Stimulated activated CD4-positive, alpha-beta T cell treated with anti-CD3 and anti-CD28 coated beads, Interleukin-4, amount 100 ng/mL, for 24 hours (primary cell): ENCODE measurements at places on chromosomes 12 and 14.

DNA sequence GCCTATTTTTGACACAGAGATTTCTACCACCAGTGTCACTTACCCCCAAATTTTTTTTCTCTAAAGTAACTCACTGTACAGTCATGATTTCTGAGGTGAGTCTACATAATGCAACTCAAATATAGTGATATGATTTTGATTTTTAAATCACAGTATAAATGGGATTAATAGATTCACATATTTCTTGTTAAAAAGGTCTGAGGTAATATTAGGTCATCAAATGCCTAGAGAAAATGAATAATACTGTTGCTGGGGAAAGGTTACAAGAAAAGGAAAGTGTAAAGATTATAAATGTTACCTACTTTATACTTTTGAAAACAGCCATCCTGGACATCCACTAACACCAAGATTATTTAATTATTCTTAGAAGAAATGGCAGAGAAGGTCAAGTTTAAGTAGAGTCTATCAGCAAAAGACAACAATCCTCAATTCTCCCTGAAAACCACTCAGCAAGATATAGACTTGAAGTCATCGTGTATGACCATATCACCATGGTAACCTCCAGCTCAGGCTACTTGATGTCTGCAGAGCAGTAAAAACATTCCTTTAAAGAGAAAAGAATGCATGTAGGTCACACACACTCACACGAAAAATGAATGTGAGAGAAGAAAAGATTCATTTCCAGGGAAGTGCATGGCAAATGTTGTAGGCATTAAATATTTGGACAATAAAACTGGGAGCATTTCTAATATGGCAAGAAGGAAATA lies 58.7 kb downstream of the CCDC59 start:
- DNase-seq: no peak

DNA sequence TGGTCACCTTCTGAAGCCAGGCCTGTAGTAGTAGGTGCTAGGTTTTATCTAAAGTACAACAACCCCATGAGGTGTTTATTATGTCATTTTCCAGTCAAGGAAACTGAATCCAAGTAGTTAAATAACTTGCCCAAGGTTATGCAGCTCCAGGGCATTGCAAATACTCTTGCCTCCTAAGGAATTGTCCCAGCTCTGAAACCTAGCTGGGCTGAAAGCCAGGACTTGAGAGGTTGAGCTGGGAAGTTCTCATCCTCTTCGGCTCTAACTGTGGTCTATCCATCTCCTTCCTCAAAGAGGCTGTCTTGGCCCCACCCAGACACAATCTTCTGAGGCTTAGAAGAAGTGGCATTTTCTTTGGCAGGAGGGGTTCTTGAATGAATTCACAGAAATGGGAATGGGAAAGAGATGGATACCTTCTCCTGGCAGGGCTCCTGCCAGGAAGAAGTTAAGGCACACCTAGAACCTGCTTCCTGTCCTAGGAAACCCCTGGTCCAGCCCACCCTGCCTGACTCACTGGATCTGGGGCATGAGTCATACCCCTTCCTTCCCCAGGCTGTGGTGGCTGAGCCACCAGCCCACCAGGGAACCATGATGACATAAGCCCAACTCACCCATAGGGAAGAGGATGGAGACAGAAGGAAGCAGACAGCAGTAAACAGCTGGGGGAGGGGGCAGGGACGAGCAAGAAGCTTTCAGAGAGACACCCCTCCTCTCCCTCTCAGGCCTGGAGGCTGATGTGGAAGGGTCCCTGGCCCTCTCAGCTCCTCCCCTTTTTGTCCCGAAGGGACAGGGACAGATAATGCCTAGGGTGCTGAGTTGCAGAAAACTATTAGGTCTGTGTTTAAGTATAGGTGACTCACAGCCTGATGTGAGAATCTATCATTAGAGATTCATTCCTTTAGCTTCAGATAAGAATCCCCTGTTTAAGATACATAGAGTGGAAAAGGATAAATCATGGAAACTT lies 2.1 kb upstream of the PLEK2 start:
- DNase-seq: peak; percentile 50

DNA sequence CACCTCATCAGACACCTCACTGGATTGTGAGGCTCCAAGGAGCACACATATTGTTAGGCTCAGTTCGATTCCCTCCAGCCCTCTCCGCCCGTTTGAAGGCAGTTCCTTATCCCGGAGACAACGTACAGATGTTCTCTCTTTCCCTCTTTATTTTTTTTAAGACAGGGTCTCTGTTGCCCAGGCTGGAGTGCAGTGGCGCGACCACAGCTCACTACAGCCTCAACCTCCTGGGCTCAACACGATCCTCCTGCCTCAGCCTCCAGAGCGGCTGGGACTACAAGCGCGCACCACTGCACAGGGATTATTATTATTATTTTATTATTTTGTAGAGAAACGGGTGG lies 718 bp upstream of the TROAP start:
- DNase-seq: no peak

DNA sequence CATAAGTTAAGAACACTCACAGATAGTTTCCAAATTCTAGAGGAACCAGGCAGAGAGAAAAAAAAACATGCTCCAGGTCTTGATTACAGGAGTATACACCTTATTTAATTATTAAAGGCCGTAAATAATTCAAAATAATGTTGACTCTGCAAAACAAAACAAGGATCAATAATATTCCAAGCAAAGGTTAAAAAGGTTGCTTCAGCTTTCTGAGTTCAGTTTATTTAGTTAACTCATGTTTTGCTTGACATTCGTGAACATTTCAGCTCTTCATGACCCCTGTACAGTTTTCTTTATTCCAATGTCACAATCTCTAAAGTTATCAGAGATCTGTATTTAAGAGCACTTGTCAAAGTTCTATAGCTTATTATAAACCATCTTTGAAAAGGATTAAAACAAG lies 19.6 kb downstream of the KLRF2 start:
- no peak for DNase-seq

GRCh38 chr12:49777800-49778748 lies 36.7 kb downstream of the TMBIM6 start:
- DNase-seq: peak; percentile 84

- no peak for DNase-seq
Measured at GRCh38 chr14:20848955-20849570, 42.1 kb upstream of the RNASE3 start.

DNA sequence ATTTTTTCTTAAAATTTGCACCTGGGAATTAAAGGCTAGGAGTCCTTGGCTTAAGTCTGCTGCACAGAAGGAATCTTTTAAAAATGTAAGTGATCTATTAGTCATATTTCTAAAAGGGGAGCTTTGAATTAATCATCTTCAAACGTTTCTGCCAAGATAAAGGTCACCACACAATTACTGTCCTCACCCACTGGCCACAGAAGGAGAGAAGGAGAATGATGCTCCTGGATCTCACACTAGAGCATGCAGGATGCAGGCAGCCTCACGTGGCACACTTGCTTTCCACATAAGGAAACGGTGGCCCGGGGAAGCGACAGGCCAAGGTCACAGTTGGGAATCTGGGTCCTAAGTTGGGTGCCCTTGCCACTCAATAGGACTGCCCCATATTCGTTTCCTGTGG lies 16.9 kb downstream of the PLEKHG7 start:
- DNase-seq: no peak

- DNase-seq: no peak
Measured at GRCh38 chr14:24817212-24818057, 183.4 kb upstream of the GZMB start.

DNA sequence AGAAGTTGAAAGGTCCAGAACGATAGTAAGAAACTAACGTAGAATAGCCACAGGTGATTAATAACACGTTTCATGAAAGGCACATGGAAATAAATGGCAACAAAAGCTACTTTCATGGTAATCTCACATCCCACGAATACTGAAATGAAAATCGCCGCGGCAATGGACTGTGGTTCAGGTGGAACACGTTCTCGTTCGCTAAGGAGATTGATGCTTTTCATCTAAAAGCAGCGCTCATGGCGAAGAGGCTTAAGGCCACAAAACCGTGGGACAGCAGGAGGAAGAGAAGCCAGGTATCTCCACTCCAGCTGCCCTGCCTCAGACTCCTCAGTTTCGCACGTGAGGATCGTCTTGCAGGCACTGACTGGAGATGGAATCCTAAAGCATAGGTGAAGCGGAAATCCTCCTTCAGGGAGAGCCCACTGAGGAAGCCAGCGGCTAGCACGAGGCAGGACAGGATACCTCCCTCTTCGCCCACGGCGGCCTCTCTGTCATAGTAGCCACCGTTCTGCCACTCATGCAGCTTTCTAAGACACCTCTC lies 696 bp upstream of the GPHN start:
- DNase-seq: peak; percentile 38

- DNase-seq: no peak
Measured at GRCh38 chr12:106452309-106452708, 94.8 kb downstream of the POLR3B start.

DNA sequence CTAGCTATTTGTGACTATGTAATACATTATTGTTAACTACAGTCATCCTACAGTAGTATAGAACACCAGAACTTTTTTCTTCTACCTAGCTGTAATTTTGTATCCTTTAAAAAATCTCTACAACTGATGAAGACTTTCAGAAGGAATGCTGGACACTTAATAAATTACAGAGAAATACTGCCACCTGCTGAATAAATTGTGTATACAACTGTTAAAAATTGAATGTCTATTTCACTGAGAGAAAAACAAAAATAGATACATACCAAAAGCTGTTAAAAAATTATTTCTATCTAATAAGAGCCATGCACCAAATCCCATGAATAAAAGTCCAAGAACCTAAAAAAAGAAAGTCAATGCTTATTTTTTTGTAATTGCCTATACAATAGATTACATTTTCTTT lies 6.6 kb downstream of the TSPAN19 start:
- DNase-seq: no peak

DNA sequence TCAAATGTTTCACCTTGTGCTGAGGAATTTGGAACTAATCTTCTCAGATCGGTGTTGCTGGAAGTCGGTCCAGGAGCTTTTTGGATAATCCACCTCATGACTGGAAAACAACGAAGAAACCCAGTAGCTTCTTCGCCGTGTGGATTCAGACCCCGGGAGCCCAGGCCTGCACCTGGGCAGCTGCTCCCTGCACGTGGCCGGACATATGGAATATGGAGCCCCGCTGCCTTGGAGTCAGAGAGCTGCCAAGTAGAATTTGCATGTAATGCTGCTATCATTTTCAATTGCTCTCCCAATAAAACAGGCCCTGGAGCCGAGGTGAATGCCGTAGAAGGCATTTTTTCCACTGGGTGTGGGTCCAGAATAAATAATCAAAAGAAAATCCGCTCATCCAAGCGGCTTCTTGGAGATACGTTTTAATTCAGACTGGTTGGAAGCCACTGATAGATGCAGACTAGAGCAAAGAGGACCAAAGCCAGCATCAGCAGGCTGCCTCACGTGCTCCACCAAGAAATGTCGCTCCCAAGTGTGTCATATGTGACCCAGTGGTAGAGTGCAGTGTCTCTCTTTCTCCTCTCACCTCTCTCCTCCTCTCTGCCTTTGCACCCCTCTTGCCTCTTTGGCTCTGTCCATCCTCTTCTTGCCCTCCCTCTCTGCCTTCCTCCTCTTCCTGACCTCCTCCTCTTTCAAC lies 115.3 kb downstream of the ZNF664 start:
- no peak for DNase-seq

DNA sequence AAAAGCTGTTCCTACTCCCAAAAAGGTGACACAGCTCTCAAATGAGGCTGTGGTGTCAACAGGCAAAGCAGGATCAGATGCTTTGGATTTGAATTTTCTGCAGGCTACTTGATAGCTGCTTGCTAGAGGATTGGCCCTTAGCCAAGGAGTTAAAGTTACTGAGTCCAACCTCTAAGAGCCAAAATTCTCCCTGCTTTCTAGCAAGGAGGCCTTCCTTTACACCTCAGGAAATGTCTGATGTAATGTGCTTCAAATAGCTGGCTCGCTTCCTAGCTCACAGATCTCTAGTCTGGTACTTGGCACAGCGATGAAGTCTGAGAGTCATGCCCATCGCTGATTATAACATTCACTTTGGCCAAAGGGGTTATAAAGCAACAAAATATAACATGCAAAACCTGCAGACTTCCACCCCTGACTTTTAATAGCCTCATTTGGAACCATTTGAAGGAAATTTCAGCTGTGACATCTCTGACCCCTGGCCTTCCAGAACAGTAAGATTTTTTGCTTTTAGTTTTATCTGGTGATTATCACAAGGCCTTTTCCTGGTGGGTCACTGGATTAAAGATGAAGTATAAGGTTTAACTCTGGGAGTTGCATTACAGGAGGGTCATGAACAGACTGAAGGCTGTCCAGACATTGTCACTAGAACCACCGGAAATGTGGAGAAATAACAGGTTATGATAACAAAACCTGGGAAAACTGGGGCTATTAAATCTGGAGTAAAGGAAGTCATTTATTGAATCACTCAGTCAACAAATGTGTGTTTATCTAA lies 189.7 kb downstream of the EPS8 start:
- DNase-seq: no peak

DNA sequence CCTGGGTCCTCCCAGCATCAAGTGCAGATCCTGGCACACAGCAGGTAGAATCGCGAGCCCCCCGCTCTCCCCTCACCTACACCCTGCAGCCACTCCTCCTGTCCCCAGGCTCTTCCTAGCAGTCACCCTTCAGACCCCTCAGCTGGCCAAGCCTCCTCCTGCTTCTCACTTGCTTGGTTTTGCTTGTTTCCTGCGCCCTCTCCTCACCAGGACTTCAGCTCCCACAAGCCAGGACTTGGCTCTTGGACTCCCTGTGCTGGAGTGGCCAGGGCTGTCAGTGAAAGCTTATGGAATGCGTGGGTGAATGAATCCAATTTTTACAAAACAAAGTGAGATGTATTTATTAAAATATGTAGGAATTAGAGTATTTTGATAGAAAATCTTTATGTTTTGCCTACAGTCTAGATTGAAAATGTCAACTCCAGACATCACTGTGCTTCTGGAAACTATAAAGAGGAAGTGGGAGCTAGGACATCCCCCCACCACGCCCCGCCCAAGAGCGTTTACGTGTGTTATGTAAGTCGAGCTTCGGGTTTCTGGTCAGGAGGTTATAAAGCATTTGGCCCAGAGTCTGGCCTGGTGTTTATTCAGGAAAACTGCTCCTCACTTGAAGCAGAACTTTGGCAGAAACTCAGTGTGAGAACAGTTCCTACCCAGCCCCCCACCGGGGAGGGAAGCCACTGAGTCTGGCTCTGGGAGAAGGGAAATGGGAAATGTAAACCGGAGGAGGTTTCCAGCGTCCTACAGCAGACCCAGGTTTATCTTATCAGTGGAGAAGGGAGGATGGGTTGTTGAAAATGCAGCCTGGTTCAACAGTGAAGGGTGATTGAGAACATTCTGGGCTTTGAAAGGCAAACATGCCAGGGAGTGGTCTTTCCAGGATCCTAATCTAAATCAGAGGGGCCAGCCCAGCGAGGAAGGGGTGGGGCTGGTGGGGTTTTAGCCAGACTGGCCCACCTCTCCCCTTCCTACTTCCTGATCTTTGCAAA lies 8.8 kb downstream of the ALDH2 start:
- DNase-seq: no peak

GRCh38 chr14:104638190-104638589 lies 33.6 kb upstream of the TMEM179 start:
- DNase-seq: no peak

GRCh38 chr12:25715102-25715501 lies 162.0 kb upstream of the LMNTD1 start:
- no peak for DNase-seq

GRCh38 chr14:21405097-21405496 lies 21.3 kb upstream of the SUPT16H start:
- DNase-seq: no peak
